Effector memory CD8-positive, alpha-beta T cell (primary cell): ENCODE measurements at places on chromosomes 12 and 14.

- DNase-seq, result no peak
Measured at GRCh38 chr12:111424189-111424792, 18.6 kb downstream of the SH2B3 start.

GRCh38 chr12:132014092-132014914, 64.6 kb downstream of the EP400 start:
- DNase-seq, result no peak

DNA sequence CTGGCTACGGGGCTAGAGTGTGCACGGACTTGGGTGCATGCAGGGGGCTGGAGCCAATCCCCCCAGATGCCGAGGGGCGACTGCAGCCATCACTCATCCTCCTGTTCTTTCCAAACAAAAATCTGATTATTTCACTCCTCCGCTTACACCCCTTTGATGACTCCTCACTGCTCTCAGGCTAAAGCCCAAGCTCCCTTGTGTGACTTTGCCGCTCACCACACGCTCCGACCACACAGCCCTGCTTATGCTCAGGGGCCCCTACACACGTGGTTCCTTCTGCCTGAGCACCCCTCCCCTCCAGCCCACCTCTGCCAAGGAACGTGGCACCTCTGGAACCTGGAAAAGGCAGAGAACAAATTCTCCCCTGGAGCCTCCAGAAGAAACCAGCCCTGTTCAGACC, 13.7 kb downstream of the CHFR start:
- DNase-seq, result no peak

- DNase-seq, result peak; percentile 88
Measured at GRCh38 chr12:108633534-108634248, at the start of gene SELPLG. SELPLG (minus strand) TSS chr12:108633894; CDS start chr12:108624307, 9,587 bp downstream.

- no peak for DNase-seq
Measured at GRCh38 chr14:52190337-52190931, 77.1 kb upstream of the PTGDR start.

- no peak for DNase-seq
Measured at GRCh38 chr14:35295845-35296161, 3.6 kb downstream of the PSMA6 start.

DNA sequence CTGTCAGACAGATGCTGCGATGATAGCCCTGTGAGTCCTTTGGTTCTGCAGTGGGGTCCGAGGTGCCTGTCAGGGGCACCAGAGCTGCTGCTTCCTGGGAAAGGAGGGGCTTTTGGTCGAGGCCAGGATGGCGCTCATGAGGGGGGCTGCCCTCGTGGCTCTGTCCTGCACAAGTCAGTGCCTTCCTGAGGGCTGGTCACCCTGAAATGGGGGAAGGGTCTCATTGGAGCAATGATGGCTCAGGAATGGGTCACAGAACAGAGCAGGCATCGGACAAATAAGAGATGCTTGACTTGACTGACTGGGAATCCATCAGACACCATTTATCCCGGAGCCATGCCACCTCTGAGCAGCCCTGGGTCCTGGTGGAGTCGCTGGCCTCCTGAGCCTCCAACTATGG, 121.9 kb downstream of the ADGRD1 start:
- no peak for DNase-seq

GRCh38 chr14:94907626-94908261, 137.8 kb upstream of the GSC start:
- DNase-seq, result no peak

DNA sequence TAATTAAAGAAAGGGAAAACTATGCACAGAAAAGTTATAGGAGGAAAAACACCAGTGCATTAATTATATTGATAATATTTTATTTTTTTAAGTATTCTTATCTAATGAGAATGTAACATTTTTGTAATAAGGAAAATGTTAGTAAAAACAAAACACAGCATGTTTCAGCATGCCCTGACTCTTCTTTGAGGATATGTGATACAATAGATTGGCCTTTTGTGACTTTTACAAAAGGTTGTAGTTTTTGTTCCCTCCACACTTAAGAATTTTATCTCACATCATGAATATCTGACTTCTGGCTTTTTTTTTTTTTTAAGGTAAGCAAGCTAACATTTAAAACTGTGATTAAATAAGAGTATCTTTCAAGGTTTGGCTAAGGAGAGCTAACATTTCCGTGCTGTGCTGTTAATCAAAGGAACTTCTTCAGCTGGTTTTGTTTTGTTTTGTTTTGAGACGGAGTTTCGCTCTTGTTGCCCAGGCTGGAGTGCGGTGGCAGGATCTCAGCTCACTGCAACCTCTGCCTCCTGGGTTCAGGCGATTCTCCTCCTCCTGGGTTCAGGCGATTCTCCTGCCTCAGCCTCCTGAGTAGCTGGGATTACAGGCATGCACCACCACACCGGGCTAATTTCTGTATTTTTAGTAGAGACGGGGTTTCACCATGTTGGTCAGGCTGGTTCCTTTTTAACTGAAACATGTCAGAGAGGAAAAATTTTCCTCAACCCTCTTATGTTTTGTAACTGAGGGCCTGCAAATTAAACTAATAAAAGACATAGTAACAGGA, 30.8 kb upstream of the RESF1 start:
- no peak for DNase-seq

DNA sequence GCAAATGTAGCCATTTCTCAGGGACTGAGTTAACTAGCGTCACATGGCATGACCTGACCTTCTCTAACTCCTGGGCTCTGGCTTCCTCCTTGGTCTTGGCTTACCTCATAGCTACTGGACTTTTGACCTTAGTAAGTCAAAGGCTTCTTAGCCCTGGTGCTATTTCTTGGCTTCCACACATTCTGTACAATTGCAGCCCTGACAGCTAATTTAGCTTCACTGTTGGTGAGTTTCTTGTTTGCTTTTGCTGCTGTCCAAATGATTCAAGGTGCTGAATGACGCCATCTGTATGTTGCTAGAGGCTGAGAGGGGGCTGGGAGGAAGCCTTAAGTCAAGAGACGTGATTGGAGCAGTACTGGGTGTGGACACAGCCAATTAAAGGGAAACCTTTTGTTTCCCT, 202.7 kb downstream of the PRKD1 start:
- DNase-seq, result no peak

GRCh38 chr14:70713511-70713916, 71.8 kb downstream of the TTC9 start:
- no peak for DNase-seq

DNA sequence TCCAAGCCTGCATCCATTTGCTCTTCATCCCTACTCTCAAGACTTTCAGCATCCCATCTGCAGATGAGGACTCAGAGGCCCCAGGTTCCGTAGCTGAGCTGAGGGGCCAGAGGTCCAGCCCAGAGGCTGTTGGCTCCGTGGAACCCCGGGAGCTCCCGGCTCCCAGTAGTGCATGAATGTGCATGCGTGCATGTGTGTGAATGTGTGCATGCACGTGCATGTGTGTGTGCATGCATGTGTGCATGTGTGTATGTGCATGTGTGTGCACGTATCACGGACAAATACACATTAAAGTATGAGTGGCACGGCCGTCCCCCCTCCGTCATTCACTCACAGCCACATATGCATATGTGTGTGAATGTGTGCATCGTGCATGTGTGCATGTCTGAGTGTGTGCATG, 149.9 kb downstream of the KIF26A start:
- DNase-seq, result no peak
